ENCODE measurements at places on chromosomes 6 and 20.
A peak's percentile ranks its signal among the peaks of the same experiment; 100 is the strongest.

GRCh38 chr6:152587473-152587872, 49.7 kb downstream of the SYNE1 start:
- no peak for DNase-seq

GRCh38 chr6:113437566-113437965, 419.6 kb upstream of the MARCKS start:
- DNase-seq: no peak

DNA sequence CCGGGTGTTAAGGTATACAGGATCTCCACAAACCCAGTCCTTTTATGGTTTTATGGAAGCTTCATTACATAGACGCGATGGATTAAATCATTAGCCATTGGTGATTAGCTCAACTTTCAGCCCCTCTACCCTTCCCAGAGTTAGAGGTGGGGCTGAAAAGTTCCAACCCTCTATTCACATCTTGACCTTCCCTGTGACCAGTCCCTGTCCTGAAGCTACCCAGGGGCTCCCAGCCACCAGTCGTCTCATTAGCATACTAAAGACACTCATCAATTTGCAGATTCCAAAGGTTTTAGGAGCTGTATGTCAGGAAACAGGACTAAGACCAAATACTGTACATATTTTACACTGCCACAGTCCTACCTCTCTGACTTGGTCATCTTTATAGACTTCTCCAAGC, 21.0 kb downstream of the KHDC1L start:
- no peak for DNase-seq

- DNase-seq: no peak
Observed at GRCh38 chr6:140134224-140134623, 759.8 kb upstream of the CITED2 start.

DNA sequence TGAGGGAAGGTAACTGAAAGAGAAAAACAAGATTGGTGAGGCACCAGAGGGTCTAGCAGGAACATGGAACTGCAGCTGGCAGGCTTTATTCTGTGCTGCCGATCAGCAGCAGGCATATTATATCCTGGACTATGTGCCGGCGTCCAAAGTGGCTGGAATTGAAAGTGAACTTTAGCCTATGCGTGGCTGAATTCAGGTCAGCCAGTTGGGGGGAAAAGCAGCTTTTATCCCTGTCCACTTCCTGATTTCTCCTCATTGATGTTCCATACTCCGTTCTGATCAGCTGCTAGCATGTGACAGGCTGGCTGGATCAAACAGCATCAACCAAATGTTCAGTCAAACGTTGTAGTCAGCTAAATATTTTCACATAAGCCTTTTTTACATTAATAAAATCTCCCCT, 99.0 kb downstream of the CAP2 start:
- DNase-seq: no peak

DNA sequence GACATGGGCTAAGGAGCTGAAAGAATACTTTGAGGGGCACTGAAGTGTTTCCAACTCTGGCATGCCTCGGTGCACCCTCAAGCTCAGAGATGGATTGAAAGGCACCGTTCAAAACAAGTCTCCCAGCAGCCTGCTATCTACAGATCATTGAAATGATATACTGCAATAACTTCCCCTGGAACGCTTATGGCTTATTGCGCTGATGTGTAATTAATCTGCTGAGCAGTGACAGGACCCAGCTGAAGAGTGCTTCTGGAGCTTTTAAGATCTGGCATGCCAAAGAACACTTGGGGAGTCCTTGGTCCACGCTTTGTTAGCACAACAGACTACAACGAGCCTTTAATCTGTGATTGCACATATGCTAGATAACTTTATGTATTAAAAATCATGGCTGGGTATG, 708.2 kb downstream of the PRKN start:
- peak; percentile 17 for DNase-seq

DNA sequence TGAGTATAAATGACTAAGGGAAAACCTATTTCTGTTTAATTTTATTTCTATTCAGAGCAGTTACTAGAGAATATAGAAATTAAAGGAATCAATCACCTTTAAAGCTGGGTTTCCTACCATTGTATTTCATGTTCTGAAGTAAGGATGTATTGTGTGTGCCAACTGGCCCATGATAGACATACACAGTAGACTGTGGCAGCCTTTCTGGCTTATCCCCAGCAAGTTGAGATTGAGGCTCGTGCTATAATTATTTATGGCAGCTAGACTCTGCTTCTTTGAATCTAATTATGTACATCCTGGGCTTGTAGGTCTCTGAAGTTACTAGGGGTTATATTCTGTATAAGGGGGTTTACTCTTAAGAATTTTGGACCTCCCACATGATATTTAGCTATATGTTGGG, 44.4 kb downstream of the ZNF292 start:
- peak; percentile 20 for DNase-seq

GRCh38 chr20:22995923-22996322, 39.2 kb upstream of the SSTR4 start:
- DNase-seq: no peak

GRCh38 chr20:62704341-62704948, 4.2 kb upstream of the NTSR1 start:
- no peak for DNase-seq

DNA sequence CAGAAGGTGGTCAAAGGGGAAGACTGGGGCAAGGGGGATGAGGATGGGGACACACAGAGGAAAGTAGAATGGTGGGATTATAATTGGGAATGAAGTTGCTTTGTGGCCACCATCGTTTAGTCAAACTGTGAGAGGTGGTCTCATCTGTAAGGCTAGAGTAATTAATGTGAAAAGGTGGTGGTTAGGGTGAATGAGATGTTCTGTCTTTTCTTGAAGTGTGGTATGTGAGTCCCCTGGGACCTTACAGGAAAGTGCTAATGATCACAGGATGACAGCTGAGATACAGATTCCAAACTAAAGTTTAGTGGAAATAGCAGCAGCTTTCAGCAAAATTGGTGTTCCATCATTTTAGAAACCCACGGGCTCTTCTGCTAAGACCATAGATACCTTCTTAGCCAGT, 10.7 kb downstream of the ZFAND3 start:
- DNase-seq: no peak

DNA sequence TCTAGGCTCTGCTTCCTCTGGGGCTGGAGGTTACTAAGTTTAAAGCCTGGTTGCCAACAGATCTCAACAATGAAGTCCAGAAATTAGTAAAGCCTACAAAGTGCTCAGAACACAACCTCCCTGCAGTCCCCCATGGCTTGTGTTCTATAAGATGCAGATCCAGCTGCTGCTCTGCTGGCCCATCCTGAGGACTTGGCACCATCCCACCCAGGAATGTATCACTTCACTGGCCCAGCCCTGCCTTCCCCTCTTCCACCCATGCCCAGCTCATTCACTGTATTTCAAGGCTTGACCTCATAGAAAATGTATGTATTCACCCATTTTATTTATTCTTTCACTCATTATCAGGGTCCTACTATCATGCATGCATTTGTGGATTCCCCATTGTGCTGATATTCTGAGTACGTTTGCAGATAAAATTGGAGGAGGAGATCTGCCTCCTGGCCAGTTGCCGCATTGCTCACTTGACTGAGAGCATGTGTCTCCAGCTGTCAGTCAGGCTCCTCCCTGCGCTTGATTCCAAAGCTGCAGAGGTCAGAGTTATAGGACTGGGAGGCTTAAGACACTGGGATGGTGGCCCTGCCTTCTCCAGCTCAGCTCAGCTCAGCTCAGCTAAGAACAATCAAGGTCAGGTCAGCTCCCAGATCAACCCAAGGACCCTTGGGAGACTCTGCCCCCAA, 104.8 kb downstream of the MAFB start:
- no peak for DNase-seq

- no peak for DNase-seq
Observed at GRCh38 chr20:57770852-57771720, 61.3 kb upstream of the PMEPA1 start.

DNA sequence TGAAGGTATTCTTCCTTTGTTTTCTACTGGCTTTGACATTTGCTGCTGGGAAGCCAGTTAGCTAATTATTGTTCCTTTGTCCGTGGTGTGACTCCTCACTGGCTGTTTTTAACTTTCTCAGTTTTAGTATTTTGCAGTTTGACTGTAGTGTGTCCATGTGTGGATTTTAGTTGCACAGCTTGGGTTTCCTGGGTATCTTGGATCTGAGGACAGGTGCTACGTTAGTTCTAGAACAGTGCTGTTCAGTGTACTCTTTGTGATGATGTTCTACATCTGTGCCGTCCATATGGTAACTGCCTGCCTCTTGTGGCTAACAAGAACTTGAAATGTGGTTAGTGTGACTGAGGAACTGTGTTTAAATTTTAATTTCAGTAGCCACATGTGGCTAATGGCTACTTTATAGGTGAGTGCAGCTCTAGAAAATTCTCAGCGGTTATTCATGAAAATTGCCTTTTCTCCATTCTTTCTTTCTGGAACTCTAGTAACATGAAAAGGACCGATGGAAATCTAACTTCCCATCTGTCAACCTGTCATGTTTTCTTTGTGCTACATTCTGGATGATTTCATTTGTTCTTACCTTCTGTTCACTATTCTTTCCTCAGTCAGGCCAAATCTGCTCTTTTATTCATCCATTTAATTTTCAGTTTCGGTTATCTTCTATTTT, 7.4 kb downstream of the SNX9 start:
- DNase-seq: no peak

GRCh38 chr6:166567107-166567506, 19.4 kb downstream of the RAMACL start:
- no peak for DNase-seq

- no peak for DNase-seq
Observed at GRCh38 chr6:160791981-160792418, 90.0 kb downstream of the PLG start.

DNA sequence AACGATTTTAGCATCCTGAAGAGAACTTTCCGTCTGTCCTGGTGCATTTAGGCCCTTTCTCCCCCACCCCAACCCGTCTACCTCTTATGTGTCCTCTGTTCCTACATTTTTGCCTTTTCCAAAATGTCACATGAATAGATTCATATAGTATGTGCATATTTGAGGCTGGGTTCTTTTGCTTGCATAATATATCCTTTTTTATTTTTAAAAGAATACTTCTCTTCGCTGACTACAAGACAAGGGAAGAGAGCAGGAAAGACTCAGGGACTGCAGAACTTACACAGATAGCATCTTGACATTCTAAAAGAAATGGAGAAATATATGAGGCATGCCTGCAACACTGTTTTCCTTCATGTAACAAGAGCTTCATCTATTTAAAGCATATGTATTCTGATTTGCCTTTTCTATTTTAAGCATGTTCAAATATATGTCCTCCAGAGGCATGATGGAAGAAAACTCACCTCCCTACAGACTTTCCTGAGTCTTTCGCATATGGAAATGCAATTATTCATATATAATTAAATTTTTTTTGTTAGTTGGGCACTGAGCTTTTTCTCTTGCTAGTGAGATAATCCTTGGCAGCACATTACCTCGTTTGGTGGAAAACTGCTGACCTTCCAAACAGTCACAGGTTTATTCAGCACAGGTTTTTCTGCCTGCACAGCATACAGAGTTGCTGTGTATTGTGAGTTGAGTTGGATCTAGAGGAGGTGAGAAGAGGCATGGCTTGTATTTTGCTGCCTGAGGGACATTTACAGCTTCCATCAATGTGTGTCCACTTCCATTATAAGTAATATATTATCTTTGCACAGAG, 170.0 kb downstream of the AKAP7 start:
- no peak for DNase-seq

GRCh38 chr6:37669887-37670437, 27.7 kb downstream of the MDGA1 start:
- no peak for DNase-seq

DNA sequence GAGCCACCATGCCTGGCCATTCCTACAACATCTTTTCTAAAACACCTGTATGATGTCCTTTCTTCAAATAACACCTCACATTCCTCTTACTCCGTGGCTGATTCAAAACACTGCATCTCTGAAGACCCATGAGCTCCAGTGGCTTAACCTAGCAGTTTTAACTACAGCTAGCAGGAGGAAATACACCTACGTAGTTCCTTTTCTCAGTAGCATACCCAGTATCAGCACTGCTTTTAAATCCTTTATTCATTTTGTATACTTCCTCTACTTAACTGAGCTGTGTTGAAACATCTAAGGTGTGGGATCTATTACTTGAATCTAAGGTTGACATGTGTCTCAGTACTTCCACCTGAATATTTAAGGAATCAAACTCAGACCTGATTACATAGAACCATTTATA, 113.6 kb upstream of the CCDC28A start:
- DNase-seq: no peak

DNA sequence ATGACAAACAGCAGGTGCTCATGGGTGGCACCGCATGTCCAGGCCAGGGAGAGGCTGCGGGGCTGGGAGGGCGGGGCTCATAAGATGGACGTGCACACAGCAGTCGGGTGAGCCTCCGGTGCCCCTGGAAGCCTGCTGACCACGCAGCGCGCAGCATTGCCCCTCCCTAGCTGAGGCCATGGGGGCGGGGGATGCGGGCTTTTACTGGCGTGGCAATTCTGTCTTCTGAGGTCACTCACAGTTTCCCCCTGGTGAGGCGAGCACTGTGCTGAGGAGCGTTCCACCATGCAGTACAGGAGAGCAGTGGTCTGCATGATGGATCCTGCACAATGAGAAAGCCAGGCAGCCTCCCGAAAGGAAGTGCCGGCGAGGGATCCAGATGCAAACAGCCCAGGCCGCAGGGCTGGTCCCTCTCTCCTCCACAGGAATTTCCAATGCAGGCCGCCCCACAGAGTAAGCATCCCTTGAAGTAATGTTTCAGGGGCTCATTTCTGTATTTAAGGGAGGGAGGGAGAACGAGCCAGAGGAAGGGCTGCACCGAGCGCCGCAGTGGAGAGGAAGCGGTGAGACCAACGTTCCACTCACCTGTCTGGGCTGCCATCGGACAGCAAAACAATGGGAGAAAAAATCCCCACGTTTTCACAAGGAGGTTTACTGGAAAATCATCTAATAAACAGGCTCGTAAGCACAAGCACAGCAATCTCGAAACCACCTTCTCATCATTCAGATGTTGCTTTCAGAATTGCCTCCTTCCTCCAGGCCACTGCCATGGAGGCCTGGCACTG, 56.0 kb downstream of the IRF4 start:
- no peak for DNase-seq

GRCh38 chr20:46333161-46333991, 25.1 kb upstream of the CDH22 start:
- DNase-seq: no peak

- no peak for DNase-seq
Observed at GRCh38 chr6:9518431-9518830, 896.4 kb downstream of the TFAP2A start.

DNA sequence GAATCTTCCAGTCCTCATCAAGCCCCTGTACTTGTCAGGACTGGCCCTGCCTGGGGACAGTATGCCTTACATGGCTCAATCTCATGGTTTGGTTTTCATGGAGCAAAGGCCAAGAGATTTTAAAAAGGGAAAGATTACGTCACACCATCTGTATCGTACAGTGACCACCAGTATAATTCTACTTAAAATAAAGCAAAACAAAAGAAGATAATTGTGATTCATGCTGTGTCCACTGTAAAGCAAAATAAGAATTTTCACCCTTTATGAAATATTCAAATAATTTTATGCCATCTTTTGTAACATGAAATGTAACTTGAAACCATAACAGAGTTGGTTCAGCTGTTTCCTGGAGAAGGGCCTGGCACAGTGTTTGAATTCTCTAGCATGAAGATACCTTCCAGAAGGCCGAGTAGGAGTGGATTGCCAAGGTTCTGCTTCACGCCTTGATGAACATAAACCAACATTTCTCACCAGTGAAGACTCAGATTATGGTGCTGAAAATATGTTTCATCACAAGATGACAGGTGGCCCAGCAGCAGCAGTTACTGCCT, 486.5 kb downstream of the RFPL4B start:
- DNase-seq: no peak

All from retina (tissue), 1 donor.